ENCODE measurements at places on chromosomes 4 and X.
A peak's percentile ranks its signal among the peaks of the same experiment; 100 is the strongest.

GRCh38 chr4:88158038-88158488 lies 376 bp downstream of the ABCG2 start:
- no peak for DNase-seq

DNA sequence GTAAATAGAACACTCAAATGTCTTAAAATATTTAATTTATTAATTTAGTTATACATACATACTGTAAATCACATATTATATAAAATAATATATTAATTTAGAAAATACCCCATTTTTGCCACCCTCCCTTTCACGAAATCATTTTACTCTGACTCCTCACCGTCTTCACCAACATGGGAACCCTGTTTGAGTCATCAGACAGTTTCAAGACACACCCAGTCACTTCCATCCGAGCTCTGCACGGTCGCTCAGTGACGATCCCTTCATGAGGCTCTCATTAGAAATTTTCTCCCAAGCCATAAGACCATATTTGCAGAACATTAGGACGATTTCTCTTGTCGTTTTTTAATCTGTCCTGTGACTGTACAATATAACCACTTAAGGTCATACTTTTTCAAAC lies 14.5 kb downstream of the ZNF275 start:
- DNase-seq: no peak

DNA sequence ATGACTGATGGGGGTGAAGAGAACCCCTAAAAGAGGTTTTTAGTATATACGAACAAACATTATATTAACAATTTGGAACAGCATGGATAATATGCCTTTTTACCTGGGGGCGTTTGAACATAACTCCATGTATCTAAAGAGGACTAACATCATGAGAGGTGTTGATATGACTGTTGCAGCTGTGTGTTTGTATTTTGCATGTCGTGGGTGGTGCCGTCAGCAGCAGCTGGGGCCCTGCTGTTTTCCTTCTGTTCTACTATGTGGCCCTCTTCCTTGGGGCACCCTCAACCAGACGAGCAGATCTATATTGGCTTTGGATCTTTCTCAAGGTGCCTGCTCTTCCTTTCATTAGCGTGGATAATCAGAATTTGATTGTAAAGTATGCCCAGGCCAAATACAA lies 11.2 kb downstream of the GBA3 start:
- DNase-seq: no peak

- DNase-seq: no peak
Observed at GRCh38 chr4:6206771-6207290, 6.5 kb upstream of the JAKMIP1 start.

GRCh38 chr4:159281771-159282170 lies 178.9 kb downstream of the RAPGEF2 start:
- DNase-seq: no peak

DNA sequence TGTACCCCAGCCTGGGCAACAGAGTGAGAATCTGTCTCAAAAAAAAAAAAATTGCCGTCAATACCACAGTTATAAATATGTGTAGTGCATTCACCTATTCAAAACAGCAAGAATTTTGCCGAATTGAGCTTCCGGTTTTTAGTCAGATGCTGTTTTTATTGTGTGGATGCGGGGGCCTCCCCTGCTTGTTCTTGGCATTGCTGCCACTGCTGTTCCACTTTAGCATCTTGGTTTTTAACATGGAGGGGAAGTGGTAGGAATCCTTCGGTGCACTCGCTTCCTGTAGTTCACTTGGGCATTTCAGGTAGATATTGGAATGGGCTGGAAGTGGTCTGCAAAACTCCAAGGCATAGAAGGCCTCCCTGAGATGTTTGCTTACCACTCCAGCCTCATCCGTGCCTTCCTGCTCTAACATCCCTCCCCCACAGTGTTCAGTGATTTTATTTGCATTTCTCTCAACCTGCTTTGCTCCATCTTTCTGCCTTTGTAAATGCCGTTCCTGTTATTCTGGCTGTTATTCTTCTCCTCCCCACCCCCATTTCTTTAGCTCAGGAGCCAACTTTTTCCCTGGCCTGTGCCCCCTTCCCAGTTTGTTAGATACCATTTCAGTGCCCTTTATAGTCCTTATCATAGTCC lies 25.5 kb downstream of the MOB1B start:
- DNase-seq: no peak

- DNase-seq: no peak
Observed at GRCh38 chr4:163587867-163588266, 93.4 kb downstream of the TMA16 start.

- no peak for DNase-seq
Observed at GRCh38 chr4:172308078-172308477, 494.9 kb downstream of the GALNTL6 start.

GRCh38 chr4:117773064-117773936 lies 261.0 kb upstream of the NDST3 start:
- peak; percentile 12 for DNase-seq

DNA sequence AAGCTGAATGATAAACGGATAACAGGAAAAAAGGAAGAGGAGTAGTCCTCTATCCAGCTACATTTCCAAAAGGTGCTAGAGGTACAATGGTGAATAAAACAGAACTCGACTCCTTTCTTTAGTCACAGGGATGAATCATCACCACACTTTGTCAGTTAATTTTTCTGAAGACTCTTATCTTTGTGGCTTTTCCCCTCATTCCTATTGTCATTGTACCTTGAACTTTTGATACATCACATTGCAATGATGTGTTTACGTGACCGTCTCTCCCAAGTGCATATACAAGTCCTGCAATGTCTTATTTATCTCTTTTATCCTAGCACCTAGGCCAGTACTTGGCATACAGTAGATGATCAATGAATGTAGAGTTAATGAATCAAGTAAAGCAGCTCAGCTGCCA lies 134.7 kb downstream of the LHFPL1 start:
- no peak for DNase-seq

DNA sequence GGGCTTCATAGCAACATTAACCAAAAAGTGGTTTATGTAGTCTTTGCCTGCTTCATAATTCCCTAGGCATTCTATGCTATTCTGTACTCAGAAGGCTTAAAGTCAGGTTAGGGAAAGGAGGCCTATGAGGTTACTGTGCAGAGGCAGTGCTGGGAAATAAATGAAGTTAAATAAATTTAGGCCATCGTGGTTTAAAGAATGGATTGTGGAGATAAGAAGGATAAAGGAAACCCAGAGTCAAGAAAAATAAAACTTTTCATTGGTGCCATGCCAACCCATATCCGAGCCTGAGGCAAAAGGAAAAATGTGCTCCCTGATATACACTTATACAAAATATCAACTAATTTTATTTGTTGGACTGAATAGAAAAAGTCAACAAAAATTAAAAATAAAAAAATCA lies 70.2 kb downstream of the AR start:
- no peak for DNase-seq

DNA sequence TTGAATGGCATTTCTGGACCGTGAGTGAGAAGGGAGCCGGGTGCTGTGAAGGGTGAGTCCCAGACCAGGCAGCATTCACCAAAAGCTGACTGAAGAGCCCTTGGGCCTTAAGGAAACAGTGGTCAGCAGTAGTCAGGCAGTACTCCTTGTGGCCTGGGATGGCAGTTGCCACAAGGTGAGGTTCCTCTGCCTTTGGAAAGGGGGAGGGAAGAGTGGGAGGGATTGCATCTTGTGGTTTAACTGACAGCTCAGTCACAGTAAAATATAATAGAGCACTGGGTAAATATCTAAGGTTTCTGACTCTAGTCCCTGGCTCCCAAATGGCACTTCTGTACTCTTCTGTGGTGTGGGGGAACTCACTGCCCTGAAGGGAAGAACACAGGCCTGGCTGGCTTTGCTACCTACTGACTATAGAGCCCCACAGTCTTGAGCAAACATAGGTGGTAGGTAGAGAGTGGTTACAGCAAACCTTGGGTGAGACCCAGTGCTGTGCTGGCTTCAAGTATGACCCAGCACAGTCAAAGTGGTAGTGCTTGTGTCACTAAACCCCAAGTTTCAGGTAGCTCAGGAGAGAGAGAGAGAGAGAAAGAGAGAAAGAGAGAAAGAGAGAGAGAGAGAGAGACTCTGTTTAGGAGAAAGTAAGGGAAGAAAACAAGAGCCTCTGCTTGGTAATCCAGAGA lies 154.2 kb downstream of the TEX11 start:
- no peak for DNase-seq

GRCh38 chr4:72899214-72899613 lies 170.3 kb downstream of the COX18 start:
- DNase-seq: peak; percentile 49

DNA sequence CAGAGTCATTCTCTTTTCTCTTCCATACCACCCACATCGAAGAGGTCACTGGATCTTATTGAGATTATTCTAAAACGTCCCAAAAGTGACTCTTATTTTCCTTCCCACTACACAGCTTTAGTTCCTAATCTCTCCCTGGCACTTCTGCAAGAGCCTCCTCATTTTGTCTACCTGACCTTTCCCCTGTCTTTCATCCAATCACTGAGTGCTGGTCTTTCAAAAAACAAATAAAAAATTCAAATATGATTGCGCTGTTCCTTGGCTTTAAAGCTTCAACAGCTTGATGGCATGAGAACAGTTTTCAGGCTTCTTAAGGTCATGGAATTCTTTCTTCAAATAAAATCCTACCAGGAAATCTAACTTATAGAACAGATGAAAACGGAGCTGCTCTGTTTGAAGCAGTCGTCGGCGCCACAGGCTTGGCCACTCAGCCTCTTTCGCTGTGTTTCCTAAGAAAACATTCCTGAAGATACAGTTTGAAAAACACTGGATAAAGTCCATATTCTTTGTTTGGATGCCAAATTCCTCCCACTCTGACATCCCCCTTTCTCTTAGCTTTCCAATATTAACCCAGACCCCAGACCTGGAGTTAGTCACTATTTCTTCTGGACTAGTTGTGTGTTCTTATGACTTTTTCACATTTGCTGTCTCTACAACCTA lies 12.5 kb downstream of the SYTL5 start:
- DNase-seq: no peak

DNA sequence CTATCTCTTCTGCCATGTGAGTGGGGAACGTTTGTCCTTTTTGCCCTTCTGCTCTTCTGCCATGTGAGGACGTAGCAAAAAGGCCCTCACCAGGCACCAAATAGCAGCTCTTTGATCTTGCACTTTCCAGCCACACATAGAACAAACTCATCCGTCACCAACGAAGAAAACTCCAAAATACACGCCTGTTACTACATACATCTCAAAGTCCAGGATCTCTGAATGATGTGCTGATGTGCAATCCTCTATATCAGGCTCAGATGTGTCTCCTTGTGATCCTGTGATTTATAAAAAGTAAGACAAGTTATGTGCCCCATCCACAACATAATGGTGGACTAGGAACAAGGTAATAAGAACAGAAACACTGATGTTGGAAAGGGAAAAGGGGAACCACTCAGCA lies 9.8 kb upstream of the TAB3 start:
- DNase-seq: no peak

DNA sequence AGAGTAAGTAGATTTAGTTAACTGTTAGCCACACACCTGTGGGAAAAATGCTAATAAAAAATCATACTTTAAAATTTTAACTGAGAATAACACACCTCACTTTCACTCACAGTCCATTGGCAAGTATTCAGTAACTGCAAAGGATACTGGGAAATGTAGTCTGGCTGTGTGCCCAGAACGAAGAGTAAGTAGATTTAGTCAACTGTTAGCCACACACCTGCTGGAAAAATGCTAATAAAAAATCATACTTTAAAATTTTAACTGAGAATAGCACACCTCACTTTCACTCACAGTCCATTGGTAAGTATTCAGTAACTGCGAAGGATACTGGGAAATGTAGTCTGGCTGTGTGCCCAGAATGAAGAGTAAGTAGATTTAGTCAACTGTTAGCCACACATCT lies 178.4 kb upstream of the NWD2 start:
- DNase-seq: no peak

- peak; percentile 54 for DNase-seq
Observed at GRCh38 chr4:7279902-7280301, 87.6 kb downstream of the SORCS2 start.

GRCh38 chrX:42290608-42291007 lies 367.3 kb upstream of the CASK start:
- no peak for DNase-seq

DNA sequence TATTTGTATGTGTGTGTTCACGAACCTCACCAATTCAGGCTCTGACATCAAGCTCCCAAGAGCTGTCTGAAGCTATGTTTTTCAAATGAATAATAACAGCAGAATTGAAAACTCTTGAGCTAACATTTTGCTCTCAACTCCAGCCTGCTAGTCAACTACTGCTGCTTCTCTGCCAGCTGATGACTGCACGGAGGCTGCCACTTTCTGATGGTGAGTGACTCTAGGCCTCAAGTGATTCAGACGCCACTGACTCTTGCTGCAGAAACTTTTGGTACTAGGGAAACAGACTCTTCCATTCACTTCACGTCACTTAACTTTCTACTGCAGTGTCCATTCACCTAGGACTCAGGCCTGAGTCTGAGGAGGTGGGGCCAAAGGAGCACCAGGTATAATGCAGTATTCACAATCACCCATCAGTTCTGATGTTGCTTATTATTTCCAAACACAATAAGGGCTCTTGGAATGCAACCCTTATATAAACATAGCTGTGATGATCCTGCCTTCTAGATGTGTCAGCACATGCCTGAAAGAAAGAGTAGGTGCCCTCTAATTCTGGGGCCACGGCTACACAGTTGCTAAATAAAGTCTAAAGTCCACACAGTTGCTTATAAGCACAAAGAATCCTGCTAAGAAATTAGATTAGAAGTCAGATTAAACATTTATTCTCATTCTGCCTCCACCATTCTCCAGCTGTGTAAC lies 16.0 kb downstream of the PRDM8 start:
- DNase-seq: no peak

- no peak for DNase-seq
Observed at GRCh38 chr4:40193578-40193977, 3.3 kb upstream of the RHOH start.

GRCh38 chrX:889966-890651 lies 259.5 kb downstream of the SHOX start:
- no peak for DNase-seq

GRCh38 chr4:126957987-126958386 lies 674.8 kb upstream of the INTU start:
- DNase-seq: no peak

GRCh38 chr4:171583790-171584189 lies 229.4 kb upstream of the GALNTL6 start:
- no peak for DNase-seq

GRCh38 chr4:57214654-57215411 lies 104.6 kb upstream of the IGFBP7 start:
- DNase-seq: no peak

DNA sequence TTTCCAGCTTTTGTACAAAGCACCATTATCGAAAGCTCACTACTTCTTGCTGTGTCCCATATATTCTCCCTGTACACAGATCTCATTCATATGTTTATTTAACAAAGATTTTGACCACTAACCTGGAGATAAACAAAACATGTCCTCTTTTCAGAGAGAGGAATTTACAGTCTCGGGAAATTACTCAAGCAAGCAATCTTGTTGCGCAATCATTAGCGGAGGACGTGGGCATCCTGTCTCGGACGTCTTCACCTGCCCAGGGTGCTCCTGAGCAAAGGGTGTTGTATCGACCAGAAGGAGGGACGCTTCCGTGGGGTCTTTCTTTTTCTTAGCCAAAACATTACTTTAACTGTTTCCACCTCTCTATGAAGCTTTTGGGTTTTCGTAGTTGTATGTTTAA lies 66.5 kb upstream of the CLCN4 start:
- DNase-seq: no peak

DNA sequence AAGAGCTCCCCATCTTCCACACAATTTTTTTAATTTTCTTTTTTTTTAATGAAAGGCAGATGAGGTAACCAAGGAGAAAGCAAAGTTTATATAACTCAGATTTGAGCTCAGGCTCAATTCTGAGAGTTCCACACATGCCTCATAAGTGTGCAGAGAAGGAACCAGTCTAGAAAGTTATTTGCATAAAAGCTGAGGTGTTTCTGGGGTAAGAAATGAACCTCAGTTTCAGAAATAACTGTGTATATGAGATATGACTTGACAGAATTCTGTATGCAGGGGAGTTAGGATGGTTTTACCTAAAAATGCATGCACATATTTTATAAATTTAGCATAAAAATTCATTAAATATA lies 51.3 kb downstream of the DTHD1 start:
- DNase-seq: no peak
